ENCODE measurements at places on chromosomes 13 and 19.

DNA sequence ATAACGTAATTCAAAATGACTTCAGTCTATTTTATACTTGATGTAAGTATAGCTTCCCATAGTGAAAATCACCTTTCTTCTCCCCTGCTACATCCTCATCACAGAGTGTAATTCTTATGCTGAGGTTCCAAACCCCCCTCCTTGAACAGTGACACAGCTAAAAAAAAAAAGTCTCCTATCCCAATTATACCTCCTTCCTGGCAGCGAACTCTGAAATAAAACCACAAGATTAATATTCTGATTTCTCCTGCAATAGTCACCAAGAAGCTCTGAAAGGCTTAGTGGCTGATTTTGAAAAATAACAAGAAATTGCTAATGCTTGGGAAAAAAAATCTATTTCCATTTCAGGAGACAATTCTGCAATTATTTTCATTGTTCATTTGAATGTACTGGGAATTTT lies 36.3 kb downstream of the EFNB2 start:
- no peak for DNase-seq

GRCh38 chr19:18503337-18503970 lies 18.4 kb downstream of the ELL start:
- DNase-seq = no peak

- DNase-seq = peak; percentile 62
Observed at GRCh38 chr19:48999481-49000325, 6.0 kb downstream of the RUVBL2 start.

GRCh38 chr13:38804536-38804935 lies 117.7 kb downstream of the FREM2 start:
- no peak for DNase-seq

DNA sequence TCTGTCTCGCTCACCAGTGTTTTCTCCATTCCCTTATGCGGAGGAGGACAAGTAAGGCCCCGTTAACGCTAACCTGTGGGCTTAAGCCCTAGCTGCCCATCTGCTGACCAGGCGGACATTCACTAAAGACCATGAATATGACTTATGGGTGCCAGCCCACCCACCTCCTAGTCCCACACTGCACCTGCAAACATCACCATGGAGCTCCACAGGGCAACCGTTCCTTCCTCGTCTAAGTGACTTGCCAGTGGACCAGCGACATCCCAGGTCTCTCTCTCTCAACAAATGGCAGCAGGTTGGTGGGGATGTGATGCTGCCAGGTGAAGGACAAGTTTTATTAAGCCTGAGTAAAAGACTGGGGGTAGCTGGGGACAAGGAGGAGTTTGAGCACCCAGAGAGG lies 55.2 kb downstream of the CCDC70 start:
- DNase-seq = no peak

DNA sequence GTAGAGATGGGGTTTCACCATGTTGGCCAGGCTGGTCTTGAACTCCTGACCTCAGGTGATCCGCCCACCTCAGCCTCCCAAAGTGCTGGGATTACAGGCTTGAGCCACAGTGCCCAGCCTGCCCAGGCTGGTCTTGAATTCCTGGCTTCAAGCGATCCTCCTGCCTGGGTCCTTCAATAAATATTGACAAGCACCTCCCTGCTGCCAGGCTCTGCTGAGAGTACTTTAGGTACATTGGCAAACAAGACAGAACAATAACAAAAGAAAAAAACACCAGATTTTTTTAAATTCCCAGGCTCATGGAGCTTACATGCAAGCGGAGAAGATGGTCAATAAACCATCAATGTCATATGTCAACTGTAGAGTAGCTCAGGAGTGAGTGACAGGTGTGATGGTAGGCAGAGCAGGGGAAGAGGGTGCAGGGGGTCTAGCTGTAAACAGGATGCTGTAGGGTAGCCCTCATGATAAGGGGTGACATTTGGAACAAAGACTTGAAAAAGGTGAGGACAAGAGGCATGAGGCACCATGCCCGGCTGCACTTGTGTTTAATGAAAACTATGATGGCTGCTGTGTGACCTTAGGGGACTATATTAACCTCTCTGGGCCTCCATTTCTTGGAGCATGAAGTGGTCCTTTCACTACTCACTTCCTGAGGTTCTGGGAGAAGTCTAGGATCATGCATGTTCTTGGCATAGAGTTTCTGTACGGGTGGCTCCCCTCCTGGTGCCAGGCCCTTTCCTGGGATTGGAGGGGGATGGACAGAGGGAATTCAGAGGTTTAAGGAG lies 19.6 kb downstream of the SULT2B1 start:
- no peak for DNase-seq

- peak; percentile 71 for DNase-seq
Observed at GRCh38 chr19:1064661-1065605, 2.0 kb upstream of the ARHGAP45 start.

GRCh38 chr13:31094331-31095015 lies 67.2 kb downstream of the HSPH1 start:
- no peak for DNase-seq

DNA sequence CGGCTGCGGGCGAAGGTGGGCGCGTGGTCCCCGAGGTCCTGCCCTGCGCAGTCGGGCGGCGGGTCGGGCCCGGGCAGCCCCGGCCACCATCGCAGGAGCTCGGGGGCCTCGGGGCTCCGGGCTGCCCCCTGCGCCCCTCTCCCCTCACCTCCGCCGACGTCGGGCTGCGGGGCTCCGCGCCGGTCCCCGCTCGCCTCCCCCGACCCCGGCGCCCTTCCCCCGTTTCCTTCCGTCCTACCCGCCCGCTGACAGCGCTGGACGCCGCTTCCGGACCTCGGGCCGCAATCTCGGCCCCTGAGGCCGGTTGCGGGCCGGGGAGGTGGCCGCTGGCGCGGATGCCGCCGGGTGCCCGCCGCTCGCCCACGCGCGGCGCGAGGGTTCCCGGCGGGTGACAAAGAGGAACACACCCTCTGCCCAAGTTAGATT lies 720 bp downstream of the FARP1 start:
- no peak for DNase-seq
